ENCODE measurements at places on chromosomes 7 and 10.

GRCh38 chr7:82373926-82374635 is 69.5 kb downstream of the CACNA2D1 start:
- no peaks in the 10 kb centered on the region for H3K27me3 ChIP-seq
- H3K27ac ChIP-seq, result no peak overlapping the region
- H3K4me1 ChIP-seq, result no peaks in the 10 kb centered on the region
- no peak for DNase-seq

- H3K36me3 ChIP-seq, result no peaks in the 10 kb centered on the region
- no peaks in the 10 kb centered on the region for H3K27me3 ChIP-seq
- no peak for DNase-seq
- H3K4me1 ChIP-seq, result peaks cover 3% of the 10 kb centered on the region
Measured at GRCh38 chr7:104950754-104951153, 63.3 kb upstream of the KMT2E start.

DNA sequence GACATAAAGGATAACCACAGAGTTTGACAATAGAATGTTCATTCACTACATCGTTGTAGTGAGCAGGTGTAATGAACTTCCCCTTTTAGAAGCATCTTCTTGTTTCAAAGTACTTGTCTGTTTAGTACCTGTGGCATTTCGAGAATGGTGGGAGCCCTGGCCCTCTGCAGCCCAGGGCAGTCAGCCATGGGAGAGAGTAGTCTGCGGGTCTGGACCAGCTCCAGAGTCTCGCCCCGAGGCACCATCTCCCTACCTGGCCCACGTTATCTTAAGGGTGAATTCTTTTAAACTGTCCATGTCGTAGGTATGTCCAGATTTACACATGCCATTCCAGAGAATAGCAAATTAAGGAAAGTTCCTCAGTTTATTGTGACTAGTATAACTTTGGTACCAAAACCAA is 99.7 kb downstream of the BMPR1A start:
- no peaks in the 10 kb centered on the region for H3K36me3 ChIP-seq
- peaks cover 5% of the 10 kb centered on the region for H3K4me1 ChIP-seq
- DNase-seq, result no peak
- no peaks in the 10 kb centered on the region for H3K27me3 ChIP-seq
- no peak overlapping the region for H3K27ac ChIP-seq

GRCh38 chr7:71486856-71487628 is 355.1 kb downstream of the GALNT17 start:
- no peak overlapping the region for H3K27ac ChIP-seq
- H3K4me1 ChIP-seq, result no peaks in the 10 kb centered on the region
- H3K36me3 ChIP-seq, result no peaks in the 10 kb centered on the region
- DNase-seq, result peak; percentile 58

- DNase-seq, result no peak
- H3K27me3 ChIP-seq, result peaks cover 27% of the 10 kb centered on the region
- no peaks in the 10 kb centered on the region for H3K36me3 ChIP-seq
- H3K27ac ChIP-seq, result no peak overlapping the region
- H3K4me3 ChIP-seq, result no peak overlapping the region
Measured at GRCh38 chr10:49616421-49617101, 2.7 kb downstream of the CHAT start.

GRCh38 chr10:13911821-13912520 is 325.2 kb downstream of the PRPF18 start:
- H3K36me3 ChIP-seq, result no peaks in the 10 kb centered on the region
- DNase-seq, result no peak
- no peak overlapping the region for H3K4me3 ChIP-seq
- H3K27me3 ChIP-seq, result no peaks in the 10 kb centered on the region
- H3K27ac ChIP-seq, result no peak overlapping the region

DNA sequence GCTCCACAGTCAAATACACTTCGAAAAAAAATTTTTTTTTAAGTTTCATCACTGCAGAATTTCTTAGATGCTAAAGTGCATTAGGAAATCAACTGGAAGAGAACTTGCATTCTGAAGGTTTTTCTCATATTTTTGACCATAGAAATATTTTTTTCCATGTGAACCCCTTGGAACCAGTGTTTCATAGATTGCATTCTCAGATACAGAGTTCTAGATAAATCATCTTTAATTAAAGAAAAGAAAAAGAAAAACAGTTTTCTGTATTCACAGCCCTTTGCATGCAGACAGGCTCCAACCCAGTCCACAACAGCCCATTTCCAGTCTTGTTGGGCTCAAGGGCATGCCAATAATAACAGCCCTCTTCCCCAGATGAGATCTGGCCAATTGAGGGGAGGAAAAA is 75.5 kb upstream of the RPA3 start:
- H3K36me3 ChIP-seq, result no peaks in the 10 kb centered on the region
- no peak overlapping the region for H3K4me3 ChIP-seq
- H3K27ac ChIP-seq, result no peak overlapping the region
- no peak for DNase-seq
- no peaks in the 10 kb centered on the region for H3K4me1 ChIP-seq

DNA sequence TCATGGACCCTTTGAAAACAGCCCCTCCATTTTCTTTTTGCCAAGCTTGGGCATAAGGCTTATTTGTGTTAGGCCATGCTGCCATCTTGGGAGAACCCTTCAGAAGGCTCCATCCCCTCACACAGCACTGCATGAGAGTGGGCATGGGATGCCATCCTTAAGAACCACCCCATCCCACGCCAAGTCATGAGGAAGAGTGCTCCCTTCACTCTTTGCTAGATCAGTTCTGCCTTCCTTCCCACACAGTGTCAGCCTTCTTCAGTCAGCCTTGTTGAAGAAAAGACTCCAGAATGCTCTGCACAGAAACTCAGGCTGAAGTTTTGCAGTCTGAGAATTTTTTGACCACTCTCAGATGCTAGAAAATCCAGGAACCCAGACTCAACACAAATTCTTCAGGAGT is 15.5 kb upstream of the CHN2 start:
- H3K27me3 ChIP-seq, result no peaks in the 10 kb centered on the region
- no peaks in the 10 kb centered on the region for H3K36me3 ChIP-seq
- no peaks in the 10 kb centered on the region for H3K4me1 ChIP-seq

DNA sequence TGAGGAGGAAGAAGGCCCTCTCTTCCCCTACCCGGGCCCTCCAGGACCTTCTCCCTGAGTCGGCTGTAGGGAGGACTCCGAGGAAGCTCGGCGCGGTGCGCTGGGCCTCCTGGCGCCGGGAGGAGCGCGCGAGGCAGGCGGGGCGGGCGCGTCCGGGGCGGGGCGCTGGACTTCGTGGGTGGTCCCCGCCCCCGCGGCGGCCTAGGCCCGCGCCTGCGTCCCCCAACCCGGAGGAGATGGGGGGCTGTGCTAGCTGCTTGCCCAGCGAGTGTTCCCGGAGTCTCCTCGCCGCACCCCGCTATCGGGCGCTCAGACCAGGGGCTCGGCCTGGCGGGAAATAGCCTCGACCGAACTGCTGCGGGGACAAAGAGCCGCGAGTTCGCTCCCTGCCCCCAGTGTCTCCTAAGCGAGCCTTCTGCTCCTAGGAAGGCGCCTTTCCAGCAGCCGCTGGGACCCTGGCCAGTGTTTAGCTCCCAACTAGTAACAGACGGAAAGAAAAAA is 19.2 kb upstream of the SMO start:
- peak overlapping the region; percentile 60 for H3K27ac ChIP-seq
- DNase-seq, result no peak
- no peaks in the 10 kb centered on the region for H3K36me3 ChIP-seq
- H3K27me3 ChIP-seq, result no peaks in the 10 kb centered on the region

- H3K27ac ChIP-seq, result no peak overlapping the region
- no peak overlapping the region for H3K4me3 ChIP-seq
- DNase-seq, result no peak
- H3K36me3 ChIP-seq, result no peaks in the 10 kb centered on the region
- no peaks in the 10 kb centered on the region for H3K27me3 ChIP-seq
Measured at GRCh38 chr10:85311613-85312337, 983.4 kb downstream of the CCSER2 start.

GRCh38 chr7:135774284-135774683 is 25.7 kb upstream of the FAM180A start:
- H3K4me1 ChIP-seq, result peaks cover 23% of the 10 kb centered on the region
- H3K36me3 ChIP-seq, result no peaks in the 10 kb centered on the region
- no peak overlapping the region for H3K4me3 ChIP-seq
- DNase-seq, result peak; percentile 57

- H3K27me3 ChIP-seq, result no peaks in the 10 kb centered on the region
- no peaks in the 10 kb centered on the region for H3K4me1 ChIP-seq
- no peak for DNase-seq
- no peak overlapping the region for H3K4me3 ChIP-seq
- H3K36me3 ChIP-seq, result no peaks in the 10 kb centered on the region
- no peak overlapping the region for H3K27ac ChIP-seq
Measured at GRCh38 chr10:58175990-58176900, 91.4 kb downstream of the IPMK start.

GRCh38 chr7:25803117-25803887 is 348.7 kb upstream of the NFE2L3 start:
- H3K4me1 ChIP-seq, result no peaks in the 10 kb centered on the region
- no peak overlapping the region for H3K4me3 ChIP-seq
- H3K27ac ChIP-seq, result no peak overlapping the region
- DNase-seq, result no peak

DNA sequence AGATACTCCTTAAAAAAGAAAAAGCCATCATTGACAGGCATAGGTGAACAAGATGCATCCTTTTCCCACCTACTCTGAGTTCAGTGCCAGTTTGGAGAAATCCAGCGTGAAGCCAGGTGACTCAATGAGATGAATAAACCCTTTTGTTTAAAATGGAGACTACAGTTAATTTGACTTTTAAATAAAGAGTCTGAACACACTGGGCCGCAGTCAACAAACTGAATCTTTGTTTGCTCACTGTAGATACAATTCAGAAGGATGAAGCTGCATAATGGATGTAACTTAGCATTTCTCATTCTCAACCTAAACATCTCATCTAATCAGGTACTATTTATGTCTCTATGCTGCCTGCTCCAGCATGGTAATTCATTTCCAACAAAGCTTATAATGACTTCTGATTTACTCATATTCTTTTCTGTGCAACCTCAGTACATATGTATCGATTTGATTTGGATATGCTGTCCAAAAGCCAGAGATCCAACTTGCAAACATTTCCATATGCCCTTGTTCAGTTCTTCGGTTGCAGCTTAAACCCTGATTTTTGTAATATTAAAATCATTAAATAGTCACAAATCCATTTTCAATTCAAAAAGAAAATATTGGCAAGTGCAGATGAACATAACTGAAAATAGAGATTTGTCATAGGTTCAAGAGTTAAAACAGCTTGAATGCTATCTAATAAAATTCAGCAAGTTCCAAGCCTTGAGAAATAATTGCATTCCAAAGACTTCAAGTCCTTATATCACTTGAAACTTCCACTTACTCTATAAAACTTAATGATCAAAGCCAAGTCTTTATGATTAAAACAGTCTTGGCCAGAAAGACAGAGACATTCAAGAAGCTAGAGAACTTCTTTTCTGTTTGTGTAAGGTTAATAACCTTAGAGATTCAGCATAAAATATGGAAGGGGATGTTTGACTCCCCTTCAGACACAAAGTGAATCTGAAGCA is 67.8 kb downstream of the CPVL start:
- no peak overlapping the region for H3K27ac ChIP-seq
- no peaks in the 10 kb centered on the region for H3K36me3 ChIP-seq
- no peaks in the 10 kb centered on the region for H3K4me1 ChIP-seq
- H3K4me3 ChIP-seq, result no peak overlapping the region

DNA sequence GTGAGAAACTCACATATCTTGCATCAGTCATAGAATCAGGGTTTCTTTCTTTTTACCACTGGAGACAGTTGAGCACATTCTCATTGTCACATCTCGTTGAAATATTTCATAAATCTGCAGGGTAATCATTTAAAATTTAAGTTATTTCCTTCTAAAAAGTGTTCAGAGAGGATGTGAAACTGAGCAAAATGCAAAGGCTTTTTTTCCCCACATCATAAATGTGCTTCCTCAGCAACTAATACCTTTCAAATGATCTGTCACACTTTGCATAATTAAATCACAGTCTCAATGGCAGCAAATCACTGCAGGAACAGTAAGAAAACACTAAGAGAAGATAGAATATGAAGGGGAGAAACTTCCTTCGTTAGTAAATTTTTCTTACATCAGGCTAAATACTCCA is 187.5 kb downstream of the EVX1 start:
- no peak for DNase-seq
- no peaks in the 10 kb centered on the region for H3K4me1 ChIP-seq
- H3K36me3 ChIP-seq, result no peaks in the 10 kb centered on the region
- no peaks in the 10 kb centered on the region for H3K27me3 ChIP-seq
- H3K27ac ChIP-seq, result no peak overlapping the region
- no peak overlapping the region for H3K4me3 ChIP-seq

DNA sequence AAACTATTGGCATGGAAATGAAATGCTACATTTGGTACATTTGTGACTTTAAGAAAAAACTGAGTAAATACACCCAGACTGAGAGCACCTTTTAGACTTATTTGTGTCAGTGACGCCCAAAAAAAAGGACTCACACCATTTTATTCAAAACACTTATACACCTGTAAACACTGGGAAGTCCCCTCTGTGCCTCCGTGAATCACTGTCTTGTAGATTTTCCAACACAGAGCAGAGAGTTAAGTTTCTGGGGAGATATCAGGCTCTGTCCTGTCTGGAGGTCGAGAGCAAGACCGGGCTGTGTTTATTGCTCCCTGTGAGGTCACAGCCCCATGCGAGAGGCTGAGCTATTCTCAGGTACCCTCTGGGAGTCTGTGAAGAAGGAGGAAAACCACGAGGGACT is 60.7 kb upstream of the TM9SF3 start:
- H3K4me1 ChIP-seq, result no peaks in the 10 kb centered on the region
- no peaks in the 10 kb centered on the region for H3K27me3 ChIP-seq
- no peak overlapping the region for H3K4me3 ChIP-seq
- no peak overlapping the region for H3K27ac ChIP-seq
- H3K36me3 ChIP-seq, result no peaks in the 10 kb centered on the region

DNA sequence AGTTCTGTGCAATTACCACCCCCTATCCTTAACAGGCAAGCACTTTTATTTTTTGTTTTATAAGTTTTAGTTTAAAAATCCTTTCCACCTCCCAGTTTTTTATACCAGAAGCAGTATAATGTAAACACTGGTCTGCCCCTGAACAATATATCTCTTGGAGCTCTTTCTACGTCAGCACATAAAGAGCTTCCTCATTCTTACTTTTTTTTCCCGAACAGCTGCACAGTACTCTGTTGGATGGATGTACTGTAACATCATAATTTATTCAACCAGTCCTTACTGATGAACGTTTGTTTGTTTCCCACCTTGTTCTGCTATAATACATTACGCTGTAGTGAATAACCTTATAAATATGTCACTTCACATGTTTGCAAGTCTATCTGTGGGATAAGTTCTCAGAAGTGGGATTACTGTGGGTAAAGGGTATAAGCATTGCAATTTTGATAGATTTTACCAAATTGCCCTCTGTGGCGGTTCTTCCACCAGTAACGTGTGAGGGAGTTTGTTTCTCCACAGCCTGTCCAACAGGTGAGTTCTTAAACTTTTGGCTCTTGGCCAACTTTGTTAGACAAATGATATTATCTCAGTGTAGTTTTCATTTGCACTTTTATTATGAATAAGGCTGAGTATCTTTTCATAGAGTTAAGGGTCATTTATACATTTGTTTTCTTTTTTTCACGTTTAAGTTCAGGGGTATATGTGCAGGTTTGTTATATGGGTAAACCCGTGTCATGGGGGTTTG is 32.8 kb downstream of the ADRA2A start:
- H3K4me3 ChIP-seq, result no peak overlapping the region
- DNase-seq, result no peak
- H3K27me3 ChIP-seq, result no peaks in the 10 kb centered on the region
- H3K36me3 ChIP-seq, result no peaks in the 10 kb centered on the region

GRCh38 chr7:150803161-150803860 is 2.7 kb downstream of the TMEM176A start:
- DNase-seq, result peak; percentile 53
- no peaks in the 10 kb centered on the region for H3K4me1 ChIP-seq
- H3K27ac ChIP-seq, result no peak overlapping the region
- H3K27me3 ChIP-seq, result no peaks in the 10 kb centered on the region
- H3K4me3 ChIP-seq, result no peak overlapping the region

- DNase-seq, result no peak
- H3K4me1 ChIP-seq, result no peaks in the 10 kb centered on the region
- no peak overlapping the region for H3K27ac ChIP-seq
- no peaks in the 10 kb centered on the region for H3K36me3 ChIP-seq
- no peaks in the 10 kb centered on the region for H3K27me3 ChIP-seq
- peak overlapping the region; percentile 79 for H3K4me3 ChIP-seq
Measured at GRCh38 chr10:58515291-58515941, 2.7 kb downstream of the BICC1 start.

All from right atrium auricular region (tissue), 2 donors.